ENCODE measurements at places on chromosomes 1 and 21.

GRCh38 chr1:174414203-174414602 lies 33.6 kb upstream of the GPR52 start:
- DNase-seq = no peak

DNA sequence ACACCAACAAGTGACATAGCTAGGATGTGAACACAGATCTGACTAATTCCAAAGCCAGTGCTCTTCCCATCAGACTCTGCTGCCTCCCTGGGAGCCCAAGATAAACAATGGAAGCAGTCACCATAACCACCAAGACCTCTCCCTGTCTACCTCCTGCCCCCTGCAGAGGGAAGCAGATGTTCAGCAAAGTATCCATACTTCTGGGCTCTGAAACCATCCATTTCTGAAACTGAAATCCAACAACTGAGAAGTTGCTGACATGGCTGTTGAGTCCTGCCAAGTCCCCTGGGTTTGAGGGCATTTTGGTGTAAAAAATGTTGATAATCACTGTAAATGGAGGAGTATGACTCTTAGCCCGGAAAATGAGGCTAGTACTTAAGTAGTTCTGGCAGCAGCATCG lies 102.1 kb downstream of the TYW3 start:
- no peak for DNase-seq

- no peak for DNase-seq
These were observed 80.6 kb upstream of the TRABD2B start for GRCh38 chr1:48077795-48078222.

DNA sequence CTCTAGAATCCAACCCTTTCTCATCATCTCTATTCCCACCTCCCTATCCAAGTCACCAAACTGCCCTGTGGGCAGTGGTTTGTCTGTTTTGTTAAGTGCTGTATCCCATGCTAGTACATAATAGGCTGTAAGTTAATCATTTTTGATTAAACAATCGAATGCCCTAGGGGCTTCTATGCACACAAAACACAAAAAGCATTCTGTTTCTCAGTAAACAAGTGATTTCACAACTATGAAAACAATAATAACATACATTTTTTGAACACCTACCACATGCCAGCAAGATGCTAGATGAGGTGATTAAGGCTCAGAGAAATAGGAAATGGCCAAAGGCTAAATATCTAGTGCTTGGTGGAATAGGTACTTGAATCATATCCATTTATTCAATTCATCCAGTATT lies 5.0 kb upstream of the GUCA2B start:
- no peak for DNase-seq

DNA sequence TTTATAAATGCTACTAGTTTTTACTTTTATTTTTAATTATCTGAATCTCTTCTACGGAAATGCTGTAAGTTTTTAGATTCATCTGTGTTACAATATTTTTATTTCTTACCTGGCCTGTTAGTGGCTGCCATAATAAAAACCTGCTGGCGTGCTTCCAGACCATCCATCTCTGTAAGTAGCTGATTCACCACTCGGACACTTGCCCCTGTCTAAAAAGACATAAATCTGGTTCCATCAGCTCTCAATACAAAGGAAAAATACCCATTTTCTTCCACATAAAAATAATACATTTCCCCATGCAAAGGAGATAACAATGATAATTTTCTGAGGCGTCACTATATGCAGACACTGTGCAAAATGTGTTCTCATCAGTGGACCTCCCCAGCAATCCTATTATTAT lies 62.0 kb downstream of the NVL start:
- DNase-seq = no peak

GRCh38 chr1:158028969-158029368 lies 35.5 kb downstream of the KIRREL1 start:
- no peak for DNase-seq

GRCh38 chr1:208161005-208161404 lies 83.2 kb downstream of the PLXNA2 start:
- DNase-seq = no peak

DNA sequence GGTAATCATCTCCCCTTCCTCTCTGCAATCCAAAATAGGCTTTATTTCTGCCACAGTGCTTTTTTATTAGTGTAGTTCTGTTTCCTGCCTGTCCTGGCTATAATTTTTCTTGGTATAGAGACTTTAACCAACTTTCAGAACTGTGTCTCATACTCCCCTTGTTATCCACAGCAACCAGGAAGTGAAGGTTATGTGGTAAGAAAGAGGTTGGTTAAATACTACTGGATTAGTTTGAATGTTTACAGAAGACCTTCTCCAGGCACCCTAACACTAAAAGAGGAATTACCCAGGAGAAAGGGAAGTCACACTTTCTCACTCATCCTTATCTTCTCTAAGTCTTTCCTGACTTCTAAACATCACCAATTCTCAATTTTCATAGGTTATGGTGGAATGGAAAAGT lies 17.8 kb upstream of the TNFSF4 start:
- DNase-seq = no peak

DNA sequence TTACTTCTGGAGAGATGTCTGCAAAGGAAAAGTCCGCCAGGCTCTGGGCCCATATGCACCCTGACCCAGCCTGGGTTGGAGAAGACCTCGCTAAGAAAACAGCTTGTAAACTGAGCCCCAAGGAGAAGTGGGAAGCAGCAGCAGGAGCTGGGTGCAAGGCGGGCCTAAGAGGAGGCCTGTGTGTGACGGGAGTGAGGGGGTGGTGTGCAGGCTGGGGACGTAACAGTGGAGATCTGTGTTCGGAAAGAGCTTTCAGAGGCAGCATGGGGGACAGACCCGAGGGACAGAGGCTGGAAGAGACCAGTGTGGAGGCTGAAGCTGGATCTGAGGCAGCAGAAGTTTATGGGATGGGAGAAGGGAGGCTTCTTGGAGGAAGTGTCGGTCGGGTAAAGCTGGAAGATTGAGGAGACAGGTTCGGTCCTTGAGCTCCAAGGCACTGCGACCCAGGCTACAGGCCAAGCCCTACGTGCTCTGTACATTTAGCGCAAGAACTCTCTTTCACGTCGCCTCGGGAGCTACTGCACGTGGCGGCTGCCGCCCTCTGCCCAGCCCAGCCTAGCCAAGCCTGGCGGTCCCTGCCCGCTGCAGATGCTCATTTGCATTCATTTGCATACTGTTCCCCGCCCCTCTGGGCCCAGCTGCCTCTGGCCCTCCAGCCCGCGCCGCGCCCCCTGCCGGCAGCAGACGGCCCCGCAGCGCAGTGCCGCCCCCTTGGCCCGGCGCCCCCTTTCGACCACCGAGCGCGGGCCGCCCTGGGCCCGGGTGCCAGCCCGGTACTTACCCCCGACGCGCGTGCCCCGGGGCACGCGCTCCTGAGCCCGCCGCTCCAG lies 6.3 kb downstream of the HPCA start:
- no peak for DNase-seq

- no peak for DNase-seq
These were observed 52.8 kb downstream of the DUSP10 start for GRCh38 chr1:221689138-221689537.

DNA sequence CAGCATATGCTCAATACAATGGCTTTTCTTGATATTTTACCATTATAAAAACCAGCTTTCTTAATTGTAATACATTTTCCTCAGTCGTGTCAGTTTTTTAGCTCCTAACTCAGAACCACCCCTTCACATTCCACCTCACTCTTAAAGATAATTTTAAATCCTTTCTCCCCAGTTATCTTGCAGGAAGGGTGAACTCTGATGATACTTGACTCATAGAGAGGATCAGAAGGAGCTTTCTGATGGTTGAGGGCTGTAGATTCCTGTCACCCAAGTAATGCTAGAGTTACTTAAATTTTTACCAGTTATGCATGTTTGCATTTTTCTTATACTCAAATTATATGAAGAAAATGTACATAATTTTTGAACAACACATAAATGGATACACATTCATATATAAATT lies 233.7 kb downstream of the NCAM2 start:
- DNase-seq = no peak

- no peak for DNase-seq
These were observed 335.7 kb upstream of the PROX1 start for GRCh38 chr1:213652109-213652508.
